ENCODE measurements at places on chromosomes 5 and 9. TPM values are rescaled to one million over a fixed set of nuclear protein-coding genes. Genes with fewer than 3 reads are reported as not detected.

GRCh38 chr9:121640076-121640475 lies 11.4 kb upstream of the DAB2IP start:
- peak; percentile 76 for DNase-seq

GRCh38 chr9:34590381-34591247 lies 1.1 kb upstream of the CNTFR start:
- no peak for DNase-seq

GRCh38 chr5:135955525-135955924 lies 742 bp upstream of the LECT2 start:
- no peak for DNase-seq

DNA sequence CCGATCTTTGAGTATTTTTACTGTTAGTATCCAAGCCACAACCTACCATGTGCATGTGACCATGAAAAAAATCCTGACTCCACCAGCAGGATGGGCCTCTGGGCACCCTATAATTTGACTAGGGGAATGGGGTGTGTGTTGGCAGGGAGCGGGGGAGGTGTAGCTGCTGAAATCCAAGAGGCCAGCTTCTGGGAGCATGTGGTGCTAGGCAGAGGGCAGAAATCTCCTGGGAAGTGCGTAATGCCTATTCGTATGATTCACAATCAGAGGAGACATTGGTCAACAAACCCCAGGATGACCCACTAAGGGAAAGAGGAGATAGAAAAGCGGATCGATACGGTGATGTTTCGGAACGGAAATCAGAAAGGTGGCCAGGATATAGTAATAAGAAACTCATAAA lies 149.9 kb downstream of the ARSB start:
- DNase-seq, result no peak

- no peak for DNase-seq
Observed at GRCh38 chr5:175590471-175590881, 67.4 kb upstream of the HRH2 start.

DNA sequence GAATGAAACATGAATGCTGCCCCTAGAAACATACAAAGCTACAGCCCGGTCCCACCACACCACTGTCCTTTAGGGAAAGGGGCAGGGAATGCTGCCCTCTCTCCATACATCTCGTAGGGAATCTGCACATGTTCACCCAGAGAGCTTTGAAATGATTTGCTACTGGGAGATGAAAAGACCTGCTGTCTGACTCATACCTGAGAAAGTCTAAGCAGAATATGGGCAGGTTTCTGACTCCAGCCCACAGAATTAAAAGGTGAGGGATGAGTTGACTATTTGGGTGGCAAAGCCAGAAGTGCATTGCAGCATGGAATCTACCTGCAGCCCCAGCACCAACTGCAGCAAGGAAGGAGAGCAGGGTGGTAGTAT lies 297.9 kb downstream of the TLE1 start:
- DNase-seq, result no peak

LRRC70 gene
- total RNA-seq, result 0.37 TPM

PCDHA1 gene
- 2.7 TPM for total RNA-seq

GFI1B gene
- total RNA-seq, result 0.41 TPM

CTSV gene
- 68.4 TPM for total RNA-seq

Data from WTC11 (cell line).